ENCODE measurements at places on chromosomes 16 and 17.

DNA sequence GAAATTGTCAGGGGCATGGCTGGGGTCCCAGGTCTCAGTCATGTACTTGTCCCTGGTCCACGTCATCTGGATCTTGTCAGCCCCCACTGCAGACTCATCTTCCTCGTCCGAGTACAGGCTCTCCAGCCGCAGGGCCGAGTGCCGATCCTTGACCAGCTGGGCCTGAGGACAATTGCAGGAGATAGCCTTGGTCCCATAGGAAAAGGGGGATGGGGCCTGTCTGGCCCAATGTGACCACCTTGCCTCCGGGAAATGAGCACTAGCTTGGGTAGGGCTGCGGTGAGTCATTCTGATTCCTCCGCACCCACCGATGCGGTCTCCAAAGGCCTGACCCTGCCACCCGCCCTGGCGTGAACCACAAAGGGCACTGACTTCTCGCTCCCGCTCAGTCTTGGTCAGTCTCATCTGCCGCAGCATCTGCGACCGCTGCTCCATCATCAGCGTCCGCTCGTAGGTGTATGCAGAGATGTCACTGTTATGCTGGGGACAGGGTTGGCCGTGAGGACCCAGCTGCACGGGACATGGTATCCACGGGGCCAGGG, 1.5 kb upstream of the LCAT start:
- DNase-seq: no peak

DNA sequence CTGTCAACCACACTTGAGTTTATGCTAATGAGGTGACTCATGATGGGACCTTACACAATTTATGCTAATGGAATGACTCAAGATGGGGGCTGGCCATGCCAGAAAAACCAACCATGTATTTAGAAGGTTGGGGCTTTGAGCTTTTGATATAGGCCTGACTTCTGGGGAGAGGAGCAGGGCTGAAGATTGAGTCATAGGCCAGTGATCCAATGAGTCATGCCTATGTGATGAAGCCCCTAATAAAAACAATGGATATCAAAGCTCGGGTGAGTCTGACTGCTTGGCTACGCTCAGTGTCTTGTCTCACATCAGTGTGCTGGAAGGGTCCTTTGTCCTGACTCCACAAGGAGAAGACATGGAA, 7.3 kb downstream of the MFSD6L start:
- no peak for DNase-seq

DNA sequence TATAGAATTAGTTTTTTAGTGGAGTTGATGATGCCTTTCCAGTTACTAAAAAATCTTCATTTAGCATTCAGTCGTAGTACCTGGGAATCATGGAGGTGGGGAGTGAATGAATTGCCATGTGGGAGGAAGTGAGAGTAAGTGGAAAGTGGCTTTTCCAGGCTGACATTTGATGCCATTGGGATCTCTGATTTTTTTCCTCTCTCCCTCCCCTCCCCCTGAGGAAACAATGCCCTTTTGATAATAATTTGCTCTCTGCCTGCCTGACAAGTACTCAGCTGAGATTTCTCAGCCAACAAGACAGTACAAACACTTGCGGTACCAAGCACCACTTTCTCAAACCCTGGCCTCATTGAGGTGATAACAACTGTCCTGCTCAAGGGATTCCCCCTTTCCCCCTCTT, 2.2 kb downstream of the UBE2Z start:
- DNase-seq: no peak

DNA sequence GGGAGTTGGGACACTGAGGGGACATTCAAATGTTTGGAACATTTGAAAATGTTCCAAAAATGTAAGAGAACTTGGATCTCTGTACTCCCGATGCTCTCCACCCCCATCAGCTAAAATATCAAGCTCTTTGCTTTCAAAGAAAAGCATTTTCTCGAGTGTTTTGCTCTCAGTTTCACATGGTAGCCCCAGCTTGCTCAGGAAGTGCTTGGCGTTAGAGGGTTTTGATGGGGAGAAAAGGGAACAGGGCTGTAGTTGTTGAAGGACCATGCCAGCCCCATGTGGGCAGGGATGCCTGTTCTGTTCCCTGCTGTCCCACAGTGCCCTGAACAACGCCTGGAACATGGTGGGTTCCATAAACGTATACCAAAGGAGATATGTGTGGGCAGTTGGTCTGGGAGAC, 37.0 kb downstream of the RAI1 start:
- DNase-seq: no peak

- DNase-seq: no peak
Observed at GRCh38 chr16:51155199-51155607, 4.1 kb upstream of the SALL1 start.

- DNase-seq: no peak
Observed at GRCh38 chr16:87305505-87306391, 11.4 kb downstream of the C16orf95 start.

DNA sequence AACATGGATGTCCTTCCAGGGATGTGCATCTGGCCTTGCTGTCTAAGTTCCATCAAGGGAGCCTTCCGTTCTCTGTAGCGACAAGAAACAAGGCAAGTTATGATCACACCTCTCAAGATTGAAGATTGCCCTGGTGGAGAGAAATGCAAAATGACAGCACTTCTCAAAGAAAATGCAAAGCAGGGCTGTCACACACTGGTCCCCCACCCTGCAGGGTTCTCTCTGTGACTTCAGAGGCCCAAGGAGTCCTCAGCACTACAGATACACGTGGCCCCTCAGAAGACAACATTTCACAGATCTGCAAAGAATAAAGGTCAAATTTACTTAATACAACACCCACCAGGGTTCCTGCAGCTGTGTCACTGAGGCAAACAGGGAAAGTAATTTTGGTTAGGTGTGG, 60.7 kb upstream of the TEX2 start:
- no peak for DNase-seq

DNA sequence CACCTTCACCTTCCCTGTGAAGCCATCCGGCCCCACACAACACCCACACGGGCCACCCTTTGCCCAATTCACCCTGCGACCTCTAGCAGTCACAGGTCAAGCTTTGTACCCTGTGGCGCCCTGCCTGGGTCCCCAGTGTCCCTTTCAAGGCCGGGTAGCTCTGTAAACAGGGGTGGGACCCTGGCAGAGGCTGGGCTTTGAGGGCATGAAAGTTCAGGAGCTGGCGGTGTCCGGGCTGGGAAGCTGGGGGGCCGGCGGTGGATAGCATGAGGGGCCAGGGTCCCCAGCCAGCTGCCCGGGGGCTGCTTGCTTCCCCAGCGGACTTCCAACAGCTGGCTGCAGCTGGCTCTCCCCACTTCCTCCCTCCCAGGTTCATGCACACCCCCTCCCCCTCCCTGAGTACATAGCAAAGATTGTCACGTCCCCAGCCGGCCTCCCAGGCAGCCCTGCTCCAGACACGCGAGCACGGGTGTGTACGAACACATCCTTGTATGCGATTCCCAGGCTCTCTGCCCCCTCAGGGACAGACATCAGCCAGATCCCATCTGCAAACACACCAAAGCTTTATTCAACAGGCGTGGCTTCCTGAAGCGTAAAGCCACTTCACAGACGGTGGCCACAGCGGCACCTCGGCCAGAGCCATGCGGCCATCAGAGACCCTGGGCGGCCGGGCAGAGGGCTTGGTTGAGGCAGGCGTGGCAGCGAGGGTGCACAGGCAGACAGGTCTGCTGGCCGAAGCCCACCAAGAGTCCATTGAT, 8.2 kb downstream of the NTHL1 start:
- no peak for DNase-seq

DNA sequence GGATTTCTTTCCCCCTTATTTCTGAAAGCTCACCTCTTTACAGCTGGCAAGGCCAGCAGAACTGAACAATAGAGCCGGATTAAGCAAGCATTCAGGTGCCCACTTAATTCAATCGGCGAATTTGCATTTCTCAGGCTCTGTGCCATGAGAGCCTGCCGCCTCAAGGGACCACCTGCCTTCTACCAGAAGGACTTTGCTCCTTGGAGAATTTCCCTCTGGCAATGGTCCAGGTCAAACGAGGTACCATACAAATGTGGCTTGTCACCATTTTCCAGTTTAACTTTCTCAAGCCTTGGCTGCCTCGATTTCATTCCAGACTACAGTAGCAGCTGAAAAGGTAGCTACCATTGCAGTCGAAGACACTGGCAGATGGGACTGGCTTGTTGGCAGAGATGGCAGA, 534.0 kb downstream of the MAF start:
- no peak for DNase-seq

DNA sequence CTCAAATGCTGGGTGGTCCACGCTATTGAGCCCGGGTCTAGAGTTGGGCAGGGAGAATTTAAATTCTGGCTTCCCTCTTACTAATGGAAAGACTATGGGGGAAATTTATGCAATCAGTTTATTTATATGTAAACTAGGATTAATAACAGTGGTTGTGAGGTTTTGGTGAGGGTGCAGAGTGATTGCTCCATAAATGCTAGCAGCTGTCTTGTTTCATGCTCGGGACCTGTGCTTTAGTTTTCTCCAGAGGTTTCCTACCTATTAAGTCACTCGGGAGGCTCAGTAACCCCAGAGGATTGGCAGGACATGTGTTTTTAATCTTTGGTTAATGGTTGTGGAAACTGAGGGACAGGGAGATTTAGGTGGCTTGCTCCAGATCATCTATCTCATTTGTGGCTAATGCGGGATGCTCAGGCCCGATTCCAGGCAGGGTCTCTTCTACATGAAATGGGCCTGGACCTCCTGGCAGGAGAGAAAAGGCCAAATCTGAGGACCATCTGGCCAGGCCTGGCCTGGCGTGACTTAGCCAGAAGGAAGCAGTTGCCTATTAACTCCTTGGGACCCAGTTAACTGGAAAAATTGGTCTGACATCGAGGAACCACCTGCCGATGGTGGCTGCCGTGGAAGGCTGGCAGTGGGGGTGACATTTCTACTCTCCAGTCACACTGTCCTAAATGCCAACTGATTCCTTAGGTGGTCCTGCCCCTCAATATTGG, 2.1 kb downstream of the PRCD start:
- no peak for DNase-seq

- no peak for DNase-seq
Observed at GRCh38 chr17:7237266-7237760, 1.9 kb downstream of the PHF23 start.
